MCF 10A (cell line): ENCODE measurements at places on chromosomes 7 and 10. TPM values are rescaled to one million over a fixed set of nuclear protein-coding genes. Genes with fewer than 3 reads are reported as not detected.

Gene ASL
- total RNA-seq = 53.6 and 56.5 TPM in 2 replicates

Gene BLVRA
- total RNA-seq = 41.2 and 46.0 TPM in 2 replicates

Gene PITX3
- total RNA-seq = not detected in 2 replicates

DNA sequence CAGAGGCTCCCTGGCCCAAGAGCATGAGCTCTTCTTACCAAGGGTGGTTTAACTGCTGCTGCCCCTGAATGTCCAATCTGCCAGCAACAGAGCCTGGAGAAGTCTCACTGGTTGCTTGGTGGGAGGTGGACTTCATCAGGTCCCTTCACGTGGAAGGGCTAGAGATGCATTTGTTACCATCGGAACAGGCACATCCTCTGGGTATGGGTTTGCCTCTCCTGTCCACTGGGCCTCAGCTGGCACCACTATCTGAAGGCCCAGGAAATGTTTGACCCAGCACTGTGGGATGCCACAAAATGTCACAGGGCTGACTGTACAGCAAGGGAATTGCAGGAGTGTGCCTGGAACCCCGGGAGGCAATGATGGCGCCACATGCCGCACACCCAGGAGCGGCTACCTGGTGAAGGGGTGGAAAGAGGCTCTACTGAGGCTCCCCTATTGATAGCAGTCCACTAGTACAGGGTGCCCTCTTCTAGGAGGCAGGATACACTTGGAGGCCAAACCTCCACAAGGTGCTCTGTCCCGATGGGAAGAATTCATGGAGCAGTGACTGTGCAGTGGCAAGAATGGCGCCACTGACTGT, 603.1 kb upstream of the MGMT start:
- no peak overlapping the region for H3K27ac ChIP-seq
- no peaks in the 10 kb centered on the region for H3K27me3 ChIP-seq
- no peaks in the 10 kb centered on the region for H3K36me3 ChIP-seq
- H3K4me3 ChIP-seq = no peak overlapping the region
- peaks cover 6% of the 10 kb centered on the region for H3K4me1 ChIP-seq
- DNase-seq = no peak

DNA sequence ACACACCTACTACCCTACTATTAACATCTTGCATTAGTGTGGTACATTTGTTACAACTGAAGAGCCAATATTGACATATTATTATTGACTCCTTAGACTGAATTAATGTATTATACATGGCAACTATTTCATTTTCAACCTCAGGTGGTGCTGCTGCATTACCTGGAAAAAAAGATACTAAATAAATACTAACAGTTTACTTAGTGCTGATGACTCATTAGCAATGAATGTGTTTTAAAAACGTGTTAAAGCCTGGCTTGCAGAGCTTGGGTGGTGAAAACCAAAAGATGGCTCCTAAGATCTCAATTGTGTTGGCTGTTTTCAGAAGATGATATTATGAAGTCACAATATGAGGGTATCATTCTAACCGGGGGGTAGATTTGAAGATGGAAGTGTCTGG, 34.8 kb downstream of the CFAP43 start:
- DNase-seq = peak; percentile 44
- H3K36me3 ChIP-seq = no peaks in the 10 kb centered on the region
- no peak overlapping the region for H3K4me3 ChIP-seq
- peaks cover 5% of the 10 kb centered on the region for H3K4me1 ChIP-seq
- no peaks in the 10 kb centered on the region for H3K27me3 ChIP-seq

Gene CPA4
- total RNA-seq = 1.8 and 4.3 TPM in 2 replicates

Gene TPST1
- total RNA-seq = 3.2 and 8.7 TPM in 2 replicates
